Activated B cell treated with CpG ODN at 0.5 μM for 24 hours (primary cell): ENCODE measurements at places on chromosomes 16 and 17.
A peak's percentile ranks its signal among the peaks of the same experiment; 100 is the strongest.

- H3K4me1 ChIP-seq, result no peaks in the 10 kb centered on the region
- H3K36me3 ChIP-seq, result no peaks in the 10 kb centered on the region
- peaks cover 15% of the 10 kb centered on the region for H3K27me3 ChIP-seq
- no peak overlapping the region for H3K4me3 ChIP-seq
- no peak overlapping the region for H3K27ac ChIP-seq
- DNase-seq, result no peak
Observed at GRCh38 chr16:9338068-9338467, 246.6 kb downstream of the HAPSTR1 start.

DNA sequence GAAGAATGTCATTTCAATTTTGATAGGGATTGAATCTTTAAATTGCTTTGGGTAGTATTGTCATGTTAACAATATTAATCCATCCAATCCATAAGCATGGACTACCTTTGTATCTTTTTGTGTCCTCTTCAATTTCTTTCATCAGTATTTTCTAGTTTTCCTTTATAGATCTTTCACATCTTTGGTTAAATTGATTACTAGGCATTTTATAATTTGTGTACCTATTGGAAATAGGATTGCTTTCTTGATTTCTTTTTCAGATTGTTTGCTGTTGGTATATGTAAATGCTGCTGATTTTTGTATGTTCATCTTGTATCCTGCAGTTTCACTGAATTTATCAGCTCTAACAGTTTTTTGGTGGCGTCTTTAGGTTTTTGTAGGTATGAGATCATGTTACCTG lies 24.1 kb upstream of the BCAS3 start:
- H3K36me3 ChIP-seq, result peaks cover 49% of the 10 kb centered on the region
- DNase-seq, result no peak
- no peak overlapping the region for H3K4me3 ChIP-seq
- no peak overlapping the region for H3K27ac ChIP-seq
- H3K27me3 ChIP-seq, result no peaks in the 10 kb centered on the region

- DNase-seq, result peak; percentile 49
- H3K27me3 ChIP-seq, result peaks cover 5% of the 10 kb centered on the region
- H3K4me1 ChIP-seq, result peaks cover 1% of the 10 kb centered on the region
- H3K27ac ChIP-seq, result no peak overlapping the region
- H3K4me3 ChIP-seq, result no peak overlapping the region
Observed at GRCh38 chr17:35969558-35970380, 11.5 kb downstream of the CCL16 start.

- H3K4me1 ChIP-seq, result peaks cover 69% of the 10 kb centered on the region
- DNase-seq, result no peak
- H3K4me3 ChIP-seq, result peak overlapping the region; percentile 90
- H3K27ac ChIP-seq, result peak overlapping the region; percentile 88
- H3K27me3 ChIP-seq, result no peaks in the 10 kb centered on the region
Observed at GRCh38 chr17:31310886-31311285, 3.0 kb downstream of the EVI2B start.

- no peaks in the 10 kb centered on the region for H3K27me3 ChIP-seq
- H3K4me3 ChIP-seq, result no peak overlapping the region
- DNase-seq, result no peak
- no peaks in the 10 kb centered on the region for H3K36me3 ChIP-seq
Observed at GRCh38 chr16:65716737-65717700, 595.2 kb upstream of the CDH11 start.

DNA sequence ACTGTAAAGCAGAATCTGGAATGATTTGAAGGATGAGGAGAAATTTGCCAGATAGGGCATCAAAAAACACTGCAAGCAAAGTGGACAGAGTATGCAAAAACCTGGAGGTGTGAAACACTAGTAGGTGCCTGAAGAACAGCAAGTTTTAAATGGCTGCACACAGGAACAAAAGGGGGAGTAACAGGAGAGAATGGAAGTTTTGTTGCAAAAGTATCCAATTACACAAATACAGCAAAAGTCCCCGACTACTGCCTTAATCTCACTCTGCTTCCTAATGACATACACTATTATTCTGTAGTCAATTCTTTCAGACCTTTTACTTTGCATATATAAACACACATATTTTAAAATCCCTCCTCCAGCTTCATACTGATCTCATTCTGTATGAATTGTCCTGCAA lies 1.5 kb downstream of the HEATR6 start:
- H3K36me3 ChIP-seq, result peaks cover 35% of the 10 kb centered on the region
- no peak overlapping the region for H3K27ac ChIP-seq
- H3K4me3 ChIP-seq, result peak overlapping the region; percentile 94
- no peaks in the 10 kb centered on the region for H3K27me3 ChIP-seq

DNA sequence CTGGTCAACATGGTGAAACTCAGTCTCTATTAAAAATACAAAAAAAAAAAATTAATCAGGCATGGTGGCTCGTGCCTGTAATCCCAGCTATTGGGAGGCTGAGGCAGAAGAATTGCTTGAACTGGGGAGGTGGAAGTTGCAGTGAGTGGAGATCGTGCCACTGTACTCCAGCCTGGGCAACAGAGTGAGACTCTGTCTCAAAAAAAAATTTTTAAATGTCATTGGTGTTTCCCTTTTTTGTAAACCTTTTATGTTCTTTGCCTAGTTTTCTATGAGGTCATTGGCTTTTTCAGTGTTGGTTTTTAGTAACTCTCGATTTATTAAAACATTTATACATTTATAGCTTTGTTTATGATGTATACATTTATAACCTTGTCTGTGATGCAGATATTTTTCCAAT lies 18.2 kb downstream of the NLRC5 start:
- no peak overlapping the region for H3K4me3 ChIP-seq
- peaks cover 82% of the 10 kb centered on the region for H3K4me1 ChIP-seq
- H3K36me3 ChIP-seq, result peaks cover 37% of the 10 kb centered on the region
- H3K27ac ChIP-seq, result peak overlapping the region; percentile 78
- no peaks in the 10 kb centered on the region for H3K27me3 ChIP-seq
